ENCODE measurements at places on chromosomes 7 and 10. TPM values are rescaled to one million over a fixed set of nuclear protein-coding genes. Genes with fewer than 3 reads are reported as not detected.

The ASB10 gene
- not detected for total RNA-seq

The SMKR1 gene
- total RNA-seq = 0.25 TPM

The MGAM2 gene
- not detected for total RNA-seq

The FAM237B gene
- not detected for total RNA-seq

The VWC2 gene
- total RNA-seq = not detected

The RGS10 gene
- total RNA-seq = 28.7 TPM

The CLRN3 gene
- total RNA-seq = not detected

Measured in H4 (cell line).